GM23248 (cell line): ENCODE measurements at places on chromosomes 5 and 9.
A peak's percentile ranks its signal among the peaks of the same experiment; 100 is the strongest.

DNA sequence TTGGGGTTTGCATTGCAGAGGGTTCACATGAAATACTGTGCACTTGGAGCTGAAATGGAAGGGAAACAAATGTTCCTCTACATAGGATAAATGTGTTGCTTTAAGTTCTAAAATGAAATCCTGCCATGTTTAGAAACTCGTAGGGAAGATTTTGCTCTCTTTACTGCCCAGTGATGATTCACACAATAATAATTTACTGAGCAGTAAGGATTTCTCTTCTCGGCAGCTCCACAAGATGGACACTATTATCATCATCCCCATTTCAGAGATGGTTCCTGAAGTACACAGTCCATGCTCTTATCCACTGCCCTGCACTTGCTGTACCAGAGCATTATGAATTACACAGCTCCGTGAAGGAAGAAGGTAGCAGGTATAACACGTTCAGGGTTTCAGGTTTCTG, 4.1 kb downstream of the HACD4 start:
- H3K4me3 ChIP-seq = peak overlapping the region; percentile 34; the same call in 1 of the 2 replicates
- no peaks in the 10 kb centered on the region for H3K27me3 ChIP-seq
- H3K4me1 ChIP-seq = peaks cover 37% of the 10 kb centered on the region
- DNase-seq = peak; percentile 66

DNA sequence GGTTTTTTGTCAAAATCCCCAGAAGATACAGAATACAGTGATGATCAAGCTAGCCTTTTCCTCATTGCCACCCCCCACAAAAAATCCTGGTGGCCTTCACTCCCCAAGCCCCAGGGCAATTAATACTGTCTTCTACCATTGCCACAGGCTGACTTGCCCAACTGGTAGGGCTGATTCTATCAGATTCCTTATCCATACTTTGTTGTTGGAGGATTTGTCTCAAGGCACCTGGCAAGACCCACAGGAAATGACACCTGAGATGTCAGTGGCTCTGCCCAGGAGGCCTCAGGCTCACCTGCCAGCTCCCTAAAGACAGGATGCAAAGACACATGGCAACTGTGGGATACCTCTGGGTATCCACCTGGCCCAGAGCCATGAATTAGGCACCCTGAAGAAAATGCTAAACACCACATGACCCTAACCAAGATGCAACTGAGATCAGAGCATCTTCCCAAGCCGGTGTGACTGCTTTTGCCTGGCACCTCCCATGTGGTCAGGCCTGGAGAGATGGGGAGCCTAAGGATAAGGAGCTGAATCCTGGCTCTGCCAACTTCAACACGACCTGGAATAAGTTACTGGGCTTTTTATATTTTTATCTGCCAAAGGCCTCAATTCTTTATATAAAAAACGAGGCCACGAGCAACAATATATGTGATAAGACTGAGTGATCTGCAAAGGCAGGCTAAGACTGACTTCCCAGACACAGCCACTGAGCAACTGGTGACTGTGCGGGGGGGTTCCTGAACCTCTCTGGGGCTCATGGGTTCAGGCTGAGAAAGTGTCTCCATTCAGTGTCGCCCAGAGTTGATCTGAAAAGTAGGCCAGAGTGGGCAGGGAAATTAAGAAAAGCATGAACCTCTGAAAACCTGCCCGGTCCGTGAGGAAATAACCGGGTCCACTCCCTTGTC, 944 bp downstream of the ATOX1 start:
- H3K4me3 ChIP-seq = peak overlapping the region; percentile 90
- no peaks in the 10 kb centered on the region for H3K27me3 ChIP-seq
- H3K27ac ChIP-seq = peak overlapping the region; percentile 81
- peak; percentile 61 for DNase-seq

DNA sequence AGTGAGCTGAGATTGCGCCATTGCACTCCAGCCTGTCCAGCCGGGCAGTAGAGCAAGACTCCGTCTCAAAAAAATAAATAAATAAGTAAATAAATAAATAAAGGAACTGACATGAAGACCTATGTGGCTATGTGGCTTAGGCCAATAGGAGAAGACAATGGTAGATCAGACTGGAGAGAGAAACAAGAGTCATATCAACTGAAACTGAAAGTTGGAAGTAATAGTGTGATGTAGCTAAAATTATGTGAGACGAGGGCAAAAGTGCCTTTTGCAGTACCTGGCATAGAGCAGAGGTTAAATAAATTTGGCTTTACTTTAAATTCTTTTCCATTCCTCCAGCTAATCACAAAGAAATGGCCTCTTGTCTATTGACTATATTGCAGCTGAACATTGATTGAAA, 7.3 kb downstream of the FBP2 start:
- H3K36me3 ChIP-seq = no peaks in the 10 kb centered on the region
- 0 out of 2 replicates have a peak, but pooled peaks cover 4% of the 10 kb centered on the region for H3K4me1 ChIP-seq
- H3K27ac ChIP-seq = no peak overlapping the region
- 0 out of 2 replicates have a peak, but pooled peaks cover 3% of the 10 kb centered on the region for H3K27me3 ChIP-seq
- no peak for DNase-seq

DNA sequence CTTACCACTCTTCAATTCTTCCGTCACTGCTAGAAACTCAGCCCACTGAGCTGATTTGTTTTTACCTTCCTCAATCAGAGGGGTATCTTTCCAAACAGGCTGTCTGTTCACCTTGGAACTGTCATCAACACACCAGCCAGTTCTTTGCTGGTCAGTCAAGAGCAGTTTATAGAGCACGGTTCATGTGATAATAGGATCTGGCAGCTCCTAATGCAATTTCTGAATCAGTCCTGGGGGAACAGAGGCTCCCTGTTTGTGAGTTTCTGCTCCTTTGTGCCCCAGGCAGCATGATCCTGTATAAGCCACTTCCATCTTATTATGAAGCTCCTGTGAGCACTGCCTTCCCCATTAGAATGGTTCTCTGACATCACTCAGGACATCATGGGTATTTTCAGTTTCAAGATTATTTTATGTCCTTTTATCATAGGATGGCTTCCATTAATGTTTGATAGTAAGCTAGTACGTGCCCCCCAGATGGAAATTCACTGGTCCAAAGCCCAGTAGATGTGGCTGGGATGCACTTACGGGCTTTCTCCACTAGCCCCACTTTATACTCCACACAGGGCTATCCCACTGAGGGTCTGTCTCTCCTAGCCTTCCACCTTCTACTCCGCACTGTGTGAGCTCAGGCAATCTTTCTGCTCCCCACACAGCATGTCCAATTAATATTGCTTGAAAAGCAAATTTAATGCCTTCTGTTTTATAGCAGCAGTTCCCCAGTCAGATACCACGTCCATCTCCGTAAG, 85.5 kb upstream of the SPIN1 start:
- H3K4me3 ChIP-seq = no peak overlapping the region
- no peak overlapping the region for H3K27ac ChIP-seq
- H3K27me3 ChIP-seq = no peaks in the 10 kb centered on the region; the same call in 1 of the 2 replicates
- no peak for DNase-seq
- H3K4me1 ChIP-seq = peaks cover 10% of the 10 kb centered on the region

GRCh38 chr9:119009249-119009648, 360.0 kb downstream of the BRINP1 start:
- no peak overlapping the region for H3K27ac ChIP-seq
- peaks cover 21% of the 10 kb centered on the region for H3K4me1 ChIP-seq
- no peaks in the 10 kb centered on the region for H3K36me3 ChIP-seq

GRCh38 chr5:112862085-112862484, 998 bp downstream of the SRP19 start:
- peaks cover 33% of the 10 kb centered on the region for H3K36me3 ChIP-seq
- H3K4me3 ChIP-seq = peak overlapping the region; percentile 99
- DNase-seq = peak; percentile 12
- H3K27ac ChIP-seq = peak overlapping the region; percentile 80
- H3K27me3 ChIP-seq = no peaks in the 10 kb centered on the region
